ENCODE measurements at places on chromosomes 6 and 20.

DNA sequence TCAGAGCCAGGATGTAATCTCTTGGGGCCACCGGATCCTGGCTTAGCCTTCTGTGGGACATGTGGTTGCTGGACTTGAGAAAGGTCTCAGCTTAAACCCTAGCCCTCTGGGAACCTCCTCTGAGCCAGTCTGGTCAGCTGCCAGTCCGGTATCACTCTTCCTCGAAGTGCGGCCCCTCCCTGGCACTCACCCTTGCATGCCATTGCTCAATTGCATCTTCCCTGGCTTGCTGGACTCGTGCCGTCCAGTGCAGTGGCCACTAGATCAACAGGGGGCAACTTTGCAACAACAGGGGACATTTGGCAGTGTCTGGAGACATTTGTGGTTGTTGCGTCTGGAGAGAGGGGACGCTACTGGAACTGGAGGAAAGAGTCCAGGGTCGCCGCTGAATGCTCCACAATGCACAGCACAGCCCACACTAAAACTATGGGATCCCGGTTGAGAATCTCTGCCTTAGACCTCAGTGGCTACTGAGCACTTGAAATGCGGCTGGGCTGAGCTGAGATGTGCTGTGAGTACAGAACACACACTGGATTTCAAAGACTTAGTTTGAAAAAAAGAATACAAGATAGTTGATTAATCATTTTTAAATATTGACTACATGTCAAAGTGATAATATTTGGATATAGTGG, 152.1 kb downstream of the TFAP2C start:
- DNase-seq = no peak

GRCh38 chr6:13681305-13682061, 30.2 kb downstream of the RANBP9 start:
- DNase-seq = no peak

DNA sequence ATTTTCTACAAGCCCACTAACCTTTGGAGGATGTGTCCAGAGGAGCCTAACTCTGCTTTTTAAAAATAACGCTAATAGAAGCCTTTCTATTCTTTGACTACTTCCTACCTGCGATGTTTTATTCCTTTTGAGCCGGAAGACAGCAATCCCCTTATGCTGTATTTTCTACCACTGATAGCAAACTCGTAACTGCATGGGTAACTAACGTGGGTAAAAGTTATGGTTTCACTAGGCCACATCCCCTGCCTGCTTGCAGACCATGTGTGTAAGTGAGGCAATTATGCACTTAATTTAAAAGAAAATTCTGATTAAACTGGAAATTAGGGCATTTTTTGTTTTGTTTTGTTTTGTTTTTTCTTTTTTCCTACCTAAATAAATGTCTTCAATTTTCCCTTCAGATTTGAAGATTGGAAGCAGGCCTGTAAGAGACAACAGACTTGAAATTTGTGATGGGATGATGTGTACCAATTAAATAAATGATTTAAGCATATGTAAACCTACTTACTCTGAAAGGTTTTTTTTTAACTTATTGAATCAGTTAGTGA, 931 bp downstream of the UFL1 start:
- DNase-seq = no peak

GRCh38 chr6:149450679-149451375, 34.0 kb downstream of the ZC3H12D start:
- DNase-seq = no peak

- no peak for DNase-seq
Observed at GRCh38 chr6:144935181-144935580, 650.0 kb downstream of the UTRN start.

- no peak for DNase-seq
Observed at GRCh38 chr6:42522036-42522435, 41.8 kb upstream of the UBR2 start.

DNA sequence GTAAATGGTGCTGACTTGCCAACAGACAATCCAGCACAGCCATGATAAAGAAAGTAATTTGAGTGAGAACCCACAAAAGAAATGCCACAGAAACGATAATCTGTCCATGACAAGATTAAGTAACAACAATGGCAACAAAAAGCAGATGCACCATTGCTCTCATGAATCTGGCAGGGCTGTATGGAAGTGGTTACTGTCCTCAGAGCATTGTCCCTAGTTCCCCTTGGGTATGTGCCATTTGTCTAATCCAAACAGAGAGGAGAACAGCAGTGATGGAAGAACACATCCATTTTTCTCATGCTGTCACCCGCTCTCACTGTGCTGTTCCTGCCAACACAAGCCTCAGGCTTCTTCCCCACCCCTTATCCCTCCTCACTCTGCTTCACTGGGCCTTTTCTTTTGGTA, 65.8 kb downstream of the REV3L start:
- DNase-seq = no peak

- DNase-seq = no peak
Observed at GRCh38 chr20:38055294-38055693, 21.7 kb downstream of the RPRD1B start.

DNA sequence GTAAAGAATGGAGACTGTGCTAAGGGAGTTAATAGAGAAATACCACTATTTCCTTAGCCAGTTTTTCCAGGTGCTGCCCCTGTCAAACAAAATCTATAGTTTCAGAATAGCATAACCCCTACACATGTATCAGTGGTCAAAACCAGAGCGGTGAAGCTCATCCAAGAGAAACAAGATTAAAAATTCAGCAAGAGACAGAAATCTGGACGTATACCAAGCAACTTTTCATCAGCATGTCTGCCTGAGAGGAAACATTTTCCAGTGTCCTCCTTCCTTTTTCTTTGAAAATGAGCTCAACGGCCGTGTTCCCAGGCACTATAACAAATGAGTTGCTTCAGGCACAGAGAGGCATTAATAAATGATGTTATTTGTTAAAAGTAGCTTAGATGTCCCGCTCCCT, 416.5 kb downstream of the BCKDHB start:
- no peak for DNase-seq

- DNase-seq = no peak
Observed at GRCh38 chr6:137487869-137488149, 6.4 kb downstream of the OLIG3 start.

- DNase-seq = no peak
Observed at GRCh38 chr6:714100-714499, 21.2 kb upstream of the EXOC2 start.

- DNase-seq = no peak
Observed at GRCh38 chr6:47479874-47480273, 2.3 kb downstream of the CD2AP start.

- DNase-seq = no peak
Observed at GRCh38 chr6:139597771-139598755, 223.6 kb upstream of the CITED2 start.

GRCh38 chr6:134416418-134417154, 98.7 kb upstream of the SGK1 start:
- DNase-seq = no peak

GRCh38 chr20:4227085-4227821, 211.9 kb upstream of the RNF24 start:
- no peak for DNase-seq

- no peak for DNase-seq
Observed at GRCh38 chr20:10553326-10553984, 118.3 kb downstream of the SLX4IP start.

DNA sequence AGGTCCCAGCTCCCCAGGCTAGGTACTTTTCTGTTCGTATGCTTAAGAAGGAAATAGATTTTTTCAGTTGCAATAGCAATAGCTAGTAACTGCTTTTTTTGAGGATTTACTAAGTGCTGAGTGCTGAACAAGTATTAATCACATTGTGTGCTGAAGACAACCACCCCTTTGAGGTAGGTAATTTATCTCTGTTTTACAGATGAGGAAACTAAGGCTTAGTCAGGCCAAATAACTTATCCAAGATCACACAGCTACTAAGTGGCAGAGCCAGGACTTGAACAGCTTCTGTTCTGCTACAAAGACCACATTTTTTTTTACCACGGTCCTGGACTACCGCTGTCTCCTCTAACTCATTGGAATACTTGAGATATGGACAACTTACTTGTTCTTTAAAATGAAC, 39.8 kb downstream of the LRRN4 start:
- no peak for DNase-seq

DNA sequence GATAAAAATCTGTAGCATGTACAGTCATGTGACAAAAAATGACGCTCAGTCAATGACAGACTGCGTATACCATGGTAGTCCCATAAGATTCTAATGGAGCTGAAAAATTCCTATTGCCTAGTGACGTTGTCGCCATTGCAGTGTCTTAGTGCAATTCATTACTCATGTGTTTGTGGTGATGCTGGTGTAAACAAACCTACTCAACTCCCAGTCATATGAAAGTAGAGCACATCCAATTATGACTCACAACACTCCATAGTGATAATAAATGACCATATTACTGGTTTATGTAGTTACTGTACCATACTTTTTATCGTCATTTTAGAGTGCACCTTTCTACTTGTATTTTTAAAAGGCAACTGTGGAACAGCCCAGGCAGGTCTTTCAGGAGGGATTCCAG, 45.0 kb downstream of the TFAP2A start:
- no peak for DNase-seq

DNA sequence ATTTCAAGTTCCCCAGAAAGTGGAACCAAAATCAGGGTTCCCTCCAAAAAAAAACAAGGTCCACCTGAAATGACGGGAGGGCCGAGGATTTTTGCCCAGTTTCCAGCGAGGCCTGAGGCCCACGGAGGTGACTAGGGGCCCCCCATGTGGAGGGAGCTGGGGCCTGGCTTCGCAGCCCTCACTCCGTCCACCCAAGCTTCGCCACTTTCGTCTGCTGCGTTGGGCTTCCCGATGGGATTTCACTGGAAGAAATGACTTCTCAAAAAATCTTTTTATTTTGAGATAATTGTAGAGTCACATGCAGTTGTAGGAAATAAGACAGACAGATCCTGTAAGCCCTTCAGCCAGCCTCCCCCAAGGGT, 208.3 kb downstream of the TAF4 start:
- no peak for DNase-seq

DNA sequence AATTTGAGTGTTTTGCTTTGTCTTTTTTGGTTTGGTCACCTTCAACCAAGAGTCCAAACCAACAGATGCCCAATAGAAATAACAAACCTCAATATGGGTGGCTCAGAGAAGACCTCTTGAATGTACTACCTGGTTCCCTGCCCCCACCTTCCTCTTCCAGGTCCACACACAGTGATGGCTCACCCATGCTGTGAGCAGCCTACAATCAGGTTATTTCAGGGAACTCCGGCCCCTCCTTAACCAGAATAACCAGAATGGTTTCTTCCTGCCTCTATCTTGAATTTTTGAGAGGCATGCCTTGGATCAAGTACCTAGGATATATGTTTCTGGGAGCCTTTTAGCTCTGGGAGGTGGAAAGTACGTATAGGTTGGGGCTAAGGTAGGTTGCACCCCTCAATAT, 327.1 kb upstream of the PRDM1 start:
- DNase-seq = no peak

DNA sequence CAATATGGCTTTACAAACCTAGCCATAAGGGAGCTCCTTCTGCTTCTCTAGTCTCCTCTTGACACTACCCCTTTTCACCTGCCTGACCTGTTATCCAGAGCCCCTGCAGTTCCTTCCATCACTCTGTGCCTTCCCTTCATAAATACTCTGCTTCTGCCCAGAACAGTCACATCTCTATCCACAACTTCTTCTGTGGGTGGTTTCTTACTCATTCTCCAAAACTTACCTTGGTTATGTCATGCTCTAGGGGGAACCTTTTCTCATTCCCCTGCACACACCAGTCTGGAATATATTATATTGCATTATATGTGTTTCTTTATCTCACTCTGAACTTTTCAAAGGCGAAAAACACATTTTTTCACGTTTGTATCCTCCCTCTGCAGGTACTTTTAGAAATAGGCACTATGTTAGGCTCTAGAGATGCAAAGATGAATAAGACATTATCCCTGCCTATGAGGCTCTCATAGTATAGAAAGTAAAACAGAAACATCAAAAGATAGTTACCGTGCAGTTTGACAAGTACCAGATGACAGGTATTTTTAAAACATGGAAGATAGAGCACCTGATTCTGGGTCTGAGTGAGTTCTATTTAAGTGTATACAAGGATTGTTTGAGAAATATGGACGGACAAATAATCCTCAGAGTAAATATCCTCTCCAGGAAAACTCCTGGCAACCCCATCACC, 51.5 kb downstream of the AIG1 start:
- no peak for DNase-seq

- no peak for DNase-seq
Observed at GRCh38 chr6:48061265-48061990, 49.6 kb downstream of the PTCHD4 start.

DNA sequence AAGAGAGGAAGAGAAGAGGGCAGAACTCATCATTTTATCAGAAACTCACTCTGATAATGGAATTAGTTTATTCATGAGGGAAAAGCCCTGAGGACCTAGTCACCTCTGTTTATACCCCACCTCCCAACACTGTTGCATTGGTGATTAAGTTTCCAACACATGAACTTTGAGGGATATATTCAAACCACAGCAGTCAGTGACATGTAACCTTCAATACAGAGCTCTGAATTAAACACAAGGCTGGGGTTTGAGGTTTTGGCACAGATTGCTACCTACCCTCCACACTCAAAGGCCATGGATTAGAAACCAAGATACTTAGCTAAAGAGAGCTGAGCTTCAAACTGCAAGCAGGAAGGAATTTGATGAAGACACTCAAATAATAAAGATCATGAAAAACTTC, 48.5 kb upstream of the MOCS1 start:
- no peak for DNase-seq

- no peak for DNase-seq
Observed at GRCh38 chr6:82408952-82409431, 45.4 kb downstream of the TPBG start.

DNA sequence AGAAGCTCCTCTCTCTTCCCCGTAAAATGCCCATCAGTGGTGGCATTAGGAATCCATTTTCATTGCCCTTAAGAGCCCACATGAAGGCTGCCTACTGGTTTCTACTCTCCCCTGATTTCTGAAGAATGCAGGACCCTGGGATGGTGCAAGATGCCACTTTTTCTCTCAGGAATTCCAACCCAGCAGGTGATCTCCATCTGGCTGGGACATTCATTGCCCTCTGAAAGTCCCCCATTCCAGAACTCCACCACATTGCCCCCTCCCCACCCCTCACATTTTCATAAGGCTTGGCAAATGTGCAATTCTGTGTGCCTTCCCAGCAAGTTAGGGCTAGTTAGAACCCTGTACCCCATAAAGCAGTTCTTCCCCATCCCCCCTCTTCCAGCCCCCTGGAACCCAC, 88.0 kb downstream of the BANF2 start:
- DNase-seq = no peak

- DNase-seq = no peak
Observed at GRCh38 chr6:72826037-72826436, 204.2 kb downstream of the KCNQ5 start.

- no peak for DNase-seq
Observed at GRCh38 chr6:884570-884969, 191.6 kb upstream of the EXOC2 start.

Measured in activated CD4-positive, alpha-beta T cell treated with anti-CD3 and anti-CD28 coated beads, Interleukin-2, amount 50 U/mL, for 4 hours (primary cell).